Occipital lobe (tissue), 3 donors: ENCODE measurements at places on chromosomes 13 and 19.

GRCh38 chr13:72808917-72809500 is 27.1 kb downstream of the PIBF1 start:
- DNase-seq, result no peak

DNA sequence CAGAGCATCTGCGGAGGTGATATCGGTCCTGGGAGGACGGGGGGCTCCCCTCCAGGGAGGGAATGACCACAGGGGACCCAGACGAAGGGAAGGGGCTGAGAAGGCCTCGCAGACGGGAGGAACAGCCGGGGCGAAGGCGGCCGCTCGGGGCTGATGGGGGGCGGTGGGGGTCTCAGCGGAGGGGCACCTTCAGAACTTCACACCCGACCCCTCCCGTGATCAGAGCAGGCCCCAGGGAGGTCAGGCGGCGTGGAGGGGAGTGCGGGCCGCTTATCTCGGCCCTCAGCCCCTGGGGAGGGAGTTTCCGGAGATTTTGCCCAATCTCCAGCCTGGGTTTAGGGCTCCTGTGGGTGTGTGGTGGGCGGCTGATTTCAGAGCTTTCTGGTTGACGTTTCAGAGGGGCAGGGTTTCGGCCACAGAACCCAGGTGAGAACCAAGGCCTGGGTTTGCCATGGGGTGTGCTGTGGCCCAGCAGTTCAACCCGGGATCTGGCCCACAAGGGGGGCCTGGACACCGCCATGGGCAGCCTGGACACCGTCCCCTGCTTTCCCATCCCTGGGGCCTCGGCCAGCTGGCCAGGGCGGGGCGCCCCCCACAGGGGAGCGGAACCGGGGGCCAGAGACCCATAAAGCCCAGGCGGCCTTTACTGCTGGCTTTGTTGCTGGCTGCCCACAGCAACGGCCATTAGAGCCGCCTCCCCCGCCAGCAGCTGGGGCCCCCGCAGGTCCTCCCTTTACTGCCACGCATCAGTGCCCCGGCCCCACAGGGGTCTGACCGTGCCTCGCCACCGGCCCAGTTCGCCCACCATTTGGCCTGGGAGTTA is 29.0 kb downstream of the ARID3A start:
- no peak for DNase-seq

GRCh38 chr19:42287017-42287826 is 14.7 kb upstream of the PRR19 start:
- no peak for DNase-seq

GRCh38 chr13:109012115-109012514 is 382.7 kb downstream of the MYO16 start:
- no peak for DNase-seq

GRCh38 chr13:64314331-64314730 is 2898.7 kb upstream of the PCDH20 start:
- DNase-seq, result no peak

- no peak for DNase-seq
These were observed at the start of gene HSH2D for GRCh38 chr19:16143399-16144215. HSH2D (plus strand) TSS chr19:16143685; CDS start chr19:16148751, 5,066 bp downstream.

DNA sequence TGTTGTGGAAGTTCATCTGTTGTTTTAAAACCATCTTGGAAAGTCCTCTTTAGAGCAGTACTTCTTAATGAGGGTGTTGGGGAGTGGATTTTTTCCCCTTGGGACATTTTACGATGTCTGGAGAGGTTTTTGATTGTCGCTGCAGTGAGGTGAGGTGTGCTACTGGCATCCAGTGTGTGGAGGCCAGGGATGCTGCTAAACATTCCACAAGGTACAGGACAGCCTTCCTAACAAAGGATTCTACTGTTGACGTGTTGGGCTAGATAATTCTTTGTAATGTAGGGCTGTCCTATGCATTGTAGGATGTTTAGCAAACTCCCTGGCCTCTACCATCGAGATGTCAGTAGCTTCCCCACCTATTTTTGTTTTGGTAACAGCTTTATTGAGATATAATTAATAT is 33.3 kb downstream of the NAA16 start:
- DNase-seq, result no peak

GRCh38 chr13:28718196-28718542 is 601 bp downstream of the SLC46A3 start:
- DNase-seq, result no peak

DNA sequence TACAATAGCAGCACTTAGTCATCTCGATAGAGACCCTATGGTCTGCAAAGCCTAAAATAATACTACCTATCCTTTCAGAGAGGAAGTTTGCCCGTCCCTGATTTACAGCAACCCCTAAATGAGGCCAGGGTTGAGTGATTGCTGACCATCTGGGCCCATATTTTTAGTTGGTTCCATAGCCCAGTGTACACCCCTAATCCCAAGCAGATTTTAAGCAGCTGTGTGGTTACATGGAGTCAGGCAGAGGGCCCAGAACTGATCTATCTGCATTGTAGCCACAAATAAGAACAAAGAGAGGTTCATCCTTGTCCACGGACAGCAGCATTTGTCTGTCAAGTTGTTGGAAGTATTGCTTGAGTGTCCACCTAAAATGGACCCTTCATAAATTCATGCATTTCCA is 148.2 kb downstream of the DCT start:
- no peak for DNase-seq
